Stimulated activated CD4-positive, alpha-beta T cell treated with anti-CD3 and anti-CD28 coated beads, Interleukin-4, amount 100 ng/mL, for 24 hours (primary cell): ENCODE measurements at places on chromosomes 2 and 18.

GRCh38 chr2:181174611-181175580 lies 194.5 kb downstream of the UBE2E3 start:
- DNase-seq: no peak

DNA sequence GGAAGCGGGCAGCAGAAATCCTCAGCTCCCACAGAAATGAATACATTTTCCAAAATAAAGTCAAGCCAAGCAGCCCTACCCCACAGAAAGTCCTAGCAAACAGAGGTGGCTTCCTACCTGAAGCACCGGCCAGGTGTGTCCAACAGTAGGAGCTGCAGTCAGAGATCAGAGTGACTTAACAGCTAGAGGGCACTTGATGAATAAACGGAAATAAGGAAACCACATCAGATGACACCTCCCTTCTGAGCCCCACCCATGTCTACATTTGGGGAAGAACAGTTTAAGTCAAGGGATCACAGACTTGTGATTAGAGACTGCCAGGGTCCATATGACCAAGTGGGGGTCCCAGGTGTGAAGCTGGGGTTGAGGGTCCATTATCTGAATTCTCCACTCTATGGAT lies at the start of gene CXCR1:
Gene CXCR1 (minus strand): TSS at position 172 of the 400 bp plus-strand sequence. CDS start 1,751 bp downstream, outside the sequence.
- DNase-seq: peak; percentile 14

GRCh38 chr2:149313512-149313972 lies 16.8 kb upstream of the LYPD6 start:
- DNase-seq: no peak

DNA sequence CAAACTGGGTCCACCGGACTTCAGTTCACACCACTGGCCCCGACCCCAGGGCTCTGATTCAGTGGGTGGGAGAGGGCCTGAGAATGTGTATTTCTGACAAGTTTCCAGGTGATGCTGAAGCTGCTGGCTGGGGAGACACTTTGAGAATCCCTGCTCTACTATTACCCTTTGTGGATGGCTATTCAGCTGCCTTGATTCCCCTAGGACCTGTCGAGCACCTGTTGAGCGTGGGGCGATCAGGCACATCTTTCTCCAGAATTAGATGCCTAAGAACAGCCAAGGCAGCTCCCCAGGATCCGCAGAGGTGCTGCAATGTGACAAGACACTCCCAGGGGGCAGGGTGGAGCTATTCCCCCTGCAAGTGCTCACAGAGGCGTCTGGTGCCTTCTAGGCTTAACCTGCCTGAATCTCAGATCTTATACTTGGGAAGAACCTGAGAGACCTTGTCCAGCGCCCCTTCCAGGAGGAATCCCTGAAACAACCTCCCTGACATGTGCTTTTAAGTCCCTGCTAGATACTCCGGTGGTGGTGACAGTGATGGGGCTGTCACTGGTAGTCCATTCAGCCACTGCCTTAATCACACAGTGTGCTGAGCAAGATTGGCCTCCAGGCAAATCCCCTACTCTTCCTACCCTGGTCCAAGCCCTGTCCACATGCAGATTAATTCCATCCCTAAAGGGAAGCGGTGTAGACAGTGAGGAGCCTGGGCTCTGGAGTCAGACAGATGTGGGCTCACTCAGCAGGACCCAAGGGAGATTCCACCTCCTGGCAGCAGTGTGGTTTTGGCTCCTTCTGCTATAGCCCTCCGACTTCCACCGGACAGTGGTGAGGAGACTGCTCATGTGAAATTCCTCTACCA lies 43.4 kb upstream of the OTOF start:
- no peak for DNase-seq
